CD4-positive, alpha-beta T cell treated with Interferon gamma for 1 hour (primary cell): ENCODE measurements at places on chromosomes 3 and 15.

DNA sequence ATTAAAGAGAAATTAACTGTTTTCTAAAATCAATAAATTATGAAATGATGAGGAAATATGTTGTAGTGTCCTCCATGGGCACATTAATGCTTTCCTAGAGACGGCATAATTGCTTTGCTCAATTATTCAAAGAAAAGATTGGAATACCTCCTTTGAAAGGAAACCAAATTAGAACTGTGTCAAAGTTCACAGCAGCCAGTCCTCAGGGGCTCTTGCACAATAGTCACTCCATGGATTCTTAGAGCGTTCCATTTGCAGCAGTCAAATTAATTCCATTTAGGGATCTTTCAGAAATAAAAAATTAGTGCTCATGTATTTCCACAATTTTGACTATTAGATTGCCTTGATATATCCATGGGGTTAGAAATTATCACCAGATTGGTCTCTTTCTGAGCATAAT is 841.6 kb upstream of the DPPA4 start:
- DNase-seq: no peak

GRCh38 chr15:94231723-94232468 is 535 bp downstream of the MCTP2 start:
- peak; percentile 16 for DNase-seq

GRCh38 chr3:121750087-121750415 is 510 bp upstream of the GOLGB1 start:
- DNase-seq: no peak

DNA sequence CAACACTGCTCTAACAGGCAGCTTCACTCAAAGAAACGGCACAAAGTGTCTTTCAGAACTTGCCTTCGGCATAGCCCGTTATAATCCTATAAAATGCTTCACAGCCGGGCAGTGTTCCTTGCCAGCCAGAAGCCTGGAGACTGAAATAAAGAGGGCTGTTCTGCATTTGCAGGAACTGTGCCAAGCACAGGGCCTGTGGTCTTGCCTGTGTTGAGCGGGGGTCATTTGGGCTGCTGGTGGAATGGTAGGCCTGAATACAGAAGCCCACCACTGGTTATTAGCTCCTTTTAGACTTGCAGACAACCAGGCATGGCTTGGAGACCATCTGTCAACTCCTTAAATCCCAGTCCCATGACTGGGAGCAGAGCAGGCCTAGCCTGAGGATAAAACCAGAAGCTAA is 4.7 kb upstream of the ARHGEF3 start:
- no peak for DNase-seq

DNA sequence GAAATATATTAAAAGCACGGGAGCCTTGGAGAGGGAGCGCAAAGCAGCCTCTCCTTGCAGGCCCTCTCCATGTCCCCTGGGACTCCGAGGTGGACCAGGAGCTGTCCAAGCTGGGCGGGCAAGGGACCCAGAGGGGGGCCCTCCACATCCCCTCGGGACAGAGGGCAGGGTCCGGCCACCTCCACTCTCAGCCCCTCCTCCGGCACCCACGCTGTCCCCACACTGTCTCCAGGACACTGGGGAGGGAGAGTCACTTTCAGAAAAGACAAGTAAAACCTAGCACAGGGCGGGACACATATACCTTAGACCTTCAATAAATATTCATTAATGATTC is 77.5 kb upstream of the RNF7 start:
- no peak for DNase-seq

DNA sequence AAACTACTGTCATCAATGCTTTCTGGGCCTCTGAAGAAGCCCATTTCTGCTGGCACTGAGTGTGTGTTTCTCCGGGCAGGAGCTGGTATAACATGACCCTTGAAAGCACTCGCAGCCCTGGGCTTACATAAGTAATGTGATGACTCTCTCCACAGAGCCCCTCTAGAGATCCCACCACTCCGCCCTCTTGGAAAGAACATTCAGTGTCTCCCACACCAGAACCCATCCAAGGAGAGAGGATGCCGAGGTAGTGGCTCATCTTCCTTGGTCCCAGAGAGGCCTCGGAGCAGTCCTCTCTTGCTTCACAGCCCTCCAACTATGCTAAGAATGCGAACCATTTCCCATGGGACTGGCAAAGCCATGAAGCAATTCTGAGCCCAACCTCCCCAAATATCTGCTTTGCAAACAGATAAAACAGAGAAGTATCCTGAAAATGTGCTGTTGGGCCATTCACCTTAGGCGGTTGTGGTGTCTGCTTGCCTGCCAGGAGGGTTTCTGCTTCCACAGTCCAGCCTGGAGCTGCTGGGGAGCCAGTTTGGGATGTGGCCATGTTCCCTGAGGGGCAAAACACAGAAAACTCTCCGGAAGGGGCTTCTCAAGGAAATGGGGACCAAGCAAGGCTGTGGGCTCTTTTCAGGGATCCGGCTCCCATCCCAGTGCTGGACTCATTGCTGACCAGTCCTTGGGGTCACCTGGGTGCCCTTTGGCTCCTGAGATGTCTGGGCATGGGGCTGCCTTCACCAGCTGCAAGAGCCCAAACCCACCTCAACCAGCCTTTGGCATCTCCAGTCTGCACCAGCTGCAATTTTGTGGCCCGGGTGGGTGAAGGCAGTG is 47.3 kb downstream of the AMOTL2 start:
- DNase-seq: no peak

- no peak for DNase-seq
These were observed 90.6 kb upstream of the MYZAP start for GRCh38 chr15:57500979-57501576.

GRCh38 chr3:27556887-27557286 is 72.7 kb upstream of the SLC4A7 start:
- no peak for DNase-seq

GRCh38 chr3:190070622-190071347 is 49.9 kb downstream of the P3H2 start:
- no peak for DNase-seq

GRCh38 chr3:197907196-197907595 is 42.8 kb upstream of the RPL35A start:
- DNase-seq: no peak

DNA sequence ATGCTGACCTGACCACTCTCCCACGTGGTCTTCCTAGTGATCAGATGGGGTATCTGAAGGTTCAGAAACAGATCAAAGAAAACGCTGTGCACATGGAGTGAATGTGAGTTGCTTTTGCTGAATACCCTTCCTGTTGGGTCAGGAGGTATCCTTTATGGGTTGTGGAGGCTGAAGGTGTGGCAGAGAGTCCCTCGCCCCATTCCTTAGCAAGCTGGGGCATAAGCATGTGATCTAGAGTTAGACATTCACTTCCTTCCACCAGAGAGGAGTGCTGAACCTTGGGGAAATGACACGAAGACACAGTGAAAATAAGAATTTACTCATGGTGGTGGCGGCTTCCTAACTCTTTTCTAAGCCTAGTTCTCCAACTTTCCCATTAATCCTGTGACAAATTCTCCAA is 27.8 kb upstream of the SPTBN5 start:
- DNase-seq: no peak

DNA sequence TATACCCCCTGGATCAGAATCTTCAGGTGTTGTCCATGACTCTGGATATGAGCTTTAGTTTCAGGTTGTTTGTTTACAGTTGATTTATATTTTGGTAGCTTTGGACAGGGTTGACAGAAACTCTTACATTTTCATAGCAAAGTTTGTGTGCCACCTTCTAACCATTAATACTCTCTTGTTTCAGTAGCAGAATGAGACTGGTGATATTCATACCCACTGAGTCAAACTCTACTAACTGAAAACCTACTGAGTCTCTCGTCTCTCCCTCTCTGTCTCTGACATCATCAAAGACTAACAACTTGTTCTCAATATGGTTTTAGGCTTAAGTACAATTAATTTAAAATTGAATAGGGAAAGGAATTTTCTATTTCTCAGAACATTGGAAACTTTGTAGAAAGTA is 282.3 kb downstream of the CNTN6 start:
- no peak for DNase-seq

- DNase-seq: no peak
These were observed 236.2 kb downstream of the ITPR1 start for GRCh38 chr3:4729061-4729973.

DNA sequence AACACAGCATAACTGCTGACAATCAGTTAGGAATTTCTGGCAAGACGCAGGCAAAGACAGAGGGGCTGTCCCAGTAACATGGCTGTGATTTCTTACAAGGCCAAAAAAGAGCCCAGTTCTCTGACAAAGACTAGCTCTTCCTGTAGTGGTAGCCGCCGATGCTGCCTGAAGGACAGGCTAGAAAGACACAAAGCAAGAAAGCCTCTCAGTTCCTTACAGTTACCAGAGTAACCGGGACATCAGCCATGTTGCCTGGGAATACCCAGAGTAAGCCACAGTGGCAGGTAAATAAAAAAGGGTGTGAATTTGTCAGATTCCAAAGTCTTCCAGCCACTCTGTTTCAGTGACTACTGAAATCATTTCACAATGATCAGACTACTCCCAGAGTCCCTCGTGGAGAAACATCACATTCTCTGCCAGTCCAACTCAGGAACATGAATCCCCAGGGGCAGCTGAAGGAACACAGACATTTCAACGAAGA is 493.6 kb upstream of the ADAMTS9 start:
- no peak for DNase-seq

DNA sequence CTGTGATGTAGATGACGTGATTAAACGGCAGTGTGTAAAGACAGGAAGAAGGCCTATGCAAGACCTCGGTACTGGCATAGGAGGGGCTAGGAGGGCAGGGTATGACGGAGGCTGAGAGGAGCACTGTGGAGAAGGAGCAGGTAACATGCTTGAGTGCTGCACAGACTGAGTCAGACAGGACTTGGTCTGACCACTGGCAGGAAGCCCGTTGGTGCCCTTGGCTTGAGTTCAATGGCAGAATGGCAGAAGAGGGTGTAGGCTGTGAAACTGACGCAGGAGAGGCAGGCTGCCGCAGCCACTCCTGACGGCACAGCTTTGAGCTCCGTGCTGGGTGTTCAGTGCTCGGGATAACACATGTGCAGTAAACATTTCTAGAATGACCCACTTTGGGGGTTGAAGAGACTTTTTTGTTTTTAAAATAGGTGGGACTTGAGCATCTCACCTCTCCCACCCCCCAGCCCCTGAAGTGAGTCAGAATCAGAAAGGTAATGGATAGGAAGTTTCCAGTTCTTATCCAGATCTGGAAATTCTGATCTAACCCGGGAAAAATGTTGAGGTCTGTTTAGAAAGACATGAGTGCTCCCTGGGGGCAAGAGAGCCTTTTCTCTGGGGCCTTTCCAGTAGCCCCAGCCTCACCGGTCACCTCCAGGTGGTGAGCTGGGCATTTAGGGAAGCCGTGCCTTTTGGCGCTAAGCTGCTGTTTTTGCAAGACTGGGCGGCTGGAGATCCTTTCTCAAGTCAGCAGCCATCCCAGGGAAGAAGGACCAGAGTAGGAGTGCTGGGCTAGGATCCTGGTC is 126.4 kb downstream of the RPLP1 start:
- DNase-seq: no peak

DNA sequence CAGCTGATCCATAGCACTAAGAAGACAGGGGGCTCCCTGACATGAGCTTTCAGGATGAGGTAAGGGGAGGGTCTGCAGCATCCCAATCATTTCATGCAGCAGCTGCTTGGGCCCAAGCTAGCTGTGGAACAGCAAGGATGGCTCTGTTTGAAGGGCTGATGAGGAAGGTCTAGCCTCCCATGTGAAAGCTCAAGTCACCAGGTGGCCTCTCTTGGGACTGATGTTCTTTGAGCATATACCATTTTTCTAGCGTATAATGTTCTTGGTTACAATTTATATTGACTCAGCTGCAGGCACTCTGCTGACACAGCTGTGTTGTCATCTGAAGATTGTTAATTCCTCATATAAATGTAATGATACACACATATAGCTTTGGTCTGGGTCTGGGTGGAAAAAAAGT is 87.0 kb downstream of the CD200R1L start:
- no peak for DNase-seq

DNA sequence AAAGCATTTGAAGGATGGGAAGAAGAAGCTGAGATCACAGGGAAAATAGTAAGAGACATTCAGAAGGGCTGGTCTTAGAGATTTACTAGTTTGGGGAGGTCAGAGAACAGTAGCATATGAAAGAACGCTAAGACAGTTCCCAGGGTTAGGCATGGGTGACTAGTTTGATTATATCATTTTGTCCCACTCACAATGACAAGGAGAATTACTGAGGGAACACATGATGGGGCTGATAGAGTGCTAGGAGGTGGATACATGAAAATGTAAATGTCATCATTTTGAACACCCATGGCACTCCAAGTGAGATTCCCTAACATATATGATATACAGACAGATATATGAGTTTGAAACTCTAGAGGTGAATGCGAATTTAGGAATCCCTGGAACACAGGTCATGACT is 9.3 kb upstream of the TARS3 start:
- no peak for DNase-seq

DNA sequence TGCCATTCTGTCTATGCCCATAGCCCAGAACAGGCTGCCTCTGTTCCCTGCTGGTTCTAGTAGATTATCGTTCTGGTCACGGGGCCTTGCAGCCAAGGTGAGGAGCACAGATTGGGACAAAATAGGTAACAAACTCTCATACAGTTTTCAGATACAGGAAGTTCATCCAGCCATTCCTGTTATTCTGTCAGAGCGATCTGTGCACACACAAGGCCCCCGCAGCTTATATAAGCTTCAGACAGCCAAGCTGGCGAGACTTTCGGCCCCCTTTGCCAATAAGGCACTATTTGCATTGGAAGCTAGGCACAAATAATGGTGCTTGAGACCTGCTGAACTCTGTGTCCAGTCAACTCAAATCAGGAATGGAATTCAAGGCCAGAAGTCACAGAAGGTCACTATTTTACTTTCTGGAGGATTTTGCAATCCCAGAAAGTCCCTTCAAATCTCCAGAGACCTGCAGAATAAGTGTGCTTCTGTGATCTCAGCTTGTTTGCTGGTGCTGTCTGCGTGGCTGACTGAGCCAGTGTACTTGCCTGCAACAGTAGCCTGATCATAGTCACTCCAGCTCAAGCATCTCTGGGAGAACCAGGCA is 69.4 kb downstream of the BFSP2 start:
- DNase-seq: no peak

GRCh38 chr3:178244733-178245709 is 291.2 kb upstream of the KCNMB2 start:
- DNase-seq: no peak

GRCh38 chr15:90930861-90931574 is 1.3 kb downstream of the HDDC3 start:
- DNase-seq: no peak

DNA sequence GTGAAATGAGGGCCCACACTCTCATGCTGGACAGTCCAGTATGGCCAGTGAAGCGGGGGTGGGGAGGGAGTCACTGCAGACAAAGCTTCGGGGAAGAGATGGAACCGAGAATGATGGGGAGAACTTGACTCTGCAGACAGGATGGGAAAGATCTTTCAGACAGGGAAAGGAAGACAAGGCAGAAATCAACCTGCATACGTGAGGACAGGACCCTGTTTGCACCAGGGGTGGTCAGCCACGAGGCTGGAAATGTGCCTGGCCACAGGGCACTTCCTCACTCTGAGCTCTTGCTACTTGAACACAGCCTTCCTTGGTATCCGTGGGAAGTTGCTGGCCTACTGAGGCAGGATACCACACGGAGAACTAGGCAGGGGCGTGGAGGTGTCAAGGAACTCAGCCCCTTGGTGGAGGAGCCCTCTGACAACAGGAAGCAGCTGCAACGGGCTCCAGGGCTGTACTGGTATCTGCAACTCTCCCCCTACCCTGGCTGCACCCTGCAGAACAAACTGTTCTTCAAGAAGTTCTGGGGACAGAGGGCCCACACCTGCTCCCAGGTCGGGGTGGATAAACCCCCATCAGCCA is 9.3 kb upstream of the SRP14 start:
- peak; percentile 52 for DNase-seq

GRCh38 chr15:33533197-33533596 is 222.4 kb downstream of the RYR3 start:
- DNase-seq: no peak
